ENCODE measurements at places on chromosomes 2 and 18.
A peak's percentile ranks its signal among the peaks of the same experiment; 100 is the strongest.

DNA sequence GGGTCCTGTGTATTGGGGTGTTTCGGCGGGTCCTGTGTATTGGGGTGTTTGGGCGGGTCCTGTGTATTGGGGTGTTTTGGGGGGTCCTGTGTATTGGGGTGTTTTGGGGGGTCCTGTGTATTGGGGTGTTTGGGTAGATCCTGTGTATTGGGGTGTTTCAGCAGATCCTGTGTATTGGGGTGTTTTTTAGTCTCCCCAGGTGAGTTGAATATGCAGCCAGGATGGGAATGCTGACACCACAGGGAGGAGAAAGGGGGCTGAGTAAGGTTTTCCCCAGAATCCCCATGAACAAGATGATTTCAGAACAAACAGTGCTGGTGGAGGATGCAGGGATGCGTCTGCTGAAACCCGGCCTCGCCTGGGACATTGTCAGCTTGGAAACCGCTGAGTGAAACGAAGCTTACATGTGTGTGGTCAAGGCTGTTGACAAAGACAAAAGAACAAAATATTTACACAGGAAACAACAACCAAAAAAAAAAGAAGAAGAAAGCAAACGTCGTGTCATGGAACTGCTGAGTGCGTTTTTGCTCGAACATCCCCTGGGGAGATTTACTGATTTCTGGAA, 88.5 kb upstream of the ODC1 start:
- H3K36me3 ChIP-seq: no peaks in the 10 kb centered on the region
- no peak overlapping the region for H3K27ac ChIP-seq
- no peaks in the 10 kb centered on the region for H3K4me1 ChIP-seq
- no peak overlapping the region for H3K4me3 ChIP-seq
- DNase-seq: no peak

- peaks cover 10% of the 10 kb centered on the region for H3K4me1 ChIP-seq
- no peak for DNase-seq
- H3K27me3 ChIP-seq: no peaks in the 10 kb centered on the region
- H3K27ac ChIP-seq: peak overlapping the region; percentile 6
- H3K36me3 ChIP-seq: no peaks in the 10 kb centered on the region
- H3K4me3 ChIP-seq: no peak overlapping the region
These were observed 16.1 kb upstream of the CREB1 start for GRCh38 chr2:207513551-207514257.

- DNase-seq: no peak
- no peaks in the 10 kb centered on the region for H3K4me1 ChIP-seq
- H3K4me3 ChIP-seq: no peak overlapping the region
- no peaks in the 10 kb centered on the region for H3K27me3 ChIP-seq
These were observed 408.2 kb downstream of the TSN start for GRCh38 chr2:122163617-122164016.

GRCh38 chr18:56389190-56389589, 249.2 kb downstream of the TXNL1 start:
- no peak overlapping the region for H3K27ac ChIP-seq
- H3K27me3 ChIP-seq: no peaks in the 10 kb centered on the region
- no peaks in the 10 kb centered on the region for H3K4me1 ChIP-seq
- no peaks in the 10 kb centered on the region for H3K36me3 ChIP-seq
- DNase-seq: no peak

DNA sequence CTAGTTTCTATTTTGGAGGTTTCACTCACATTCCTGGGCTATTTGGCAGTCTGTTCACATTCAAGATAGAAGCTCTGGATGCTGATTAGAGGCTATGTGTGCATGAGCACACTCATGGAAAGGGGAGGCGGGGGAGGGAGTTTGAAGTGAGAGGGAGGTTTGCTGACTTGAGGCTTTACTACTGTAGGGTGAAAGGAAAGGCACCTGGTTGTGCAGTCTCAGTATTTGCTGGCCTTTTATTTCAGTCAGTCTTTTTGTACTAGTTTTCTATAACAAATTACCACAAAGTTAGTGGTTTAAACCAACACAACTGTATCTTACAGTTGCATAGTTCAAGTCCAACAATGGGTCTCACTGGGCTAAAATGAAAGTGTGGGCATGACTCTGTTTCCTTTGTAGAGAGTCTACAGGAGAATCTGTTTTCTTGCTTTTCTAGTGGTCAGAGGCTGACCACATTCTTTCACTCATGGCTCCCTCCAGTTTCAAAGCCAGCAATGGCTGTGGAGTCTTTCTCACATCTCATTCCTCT, 47.7 kb upstream of the NR4A2 start:
- H3K27ac ChIP-seq: no peak overlapping the region
- no peaks in the 10 kb centered on the region for H3K36me3 ChIP-seq
- H3K4me1 ChIP-seq: peaks cover 7% of the 10 kb centered on the region
- peak; percentile 15 for DNase-seq

DNA sequence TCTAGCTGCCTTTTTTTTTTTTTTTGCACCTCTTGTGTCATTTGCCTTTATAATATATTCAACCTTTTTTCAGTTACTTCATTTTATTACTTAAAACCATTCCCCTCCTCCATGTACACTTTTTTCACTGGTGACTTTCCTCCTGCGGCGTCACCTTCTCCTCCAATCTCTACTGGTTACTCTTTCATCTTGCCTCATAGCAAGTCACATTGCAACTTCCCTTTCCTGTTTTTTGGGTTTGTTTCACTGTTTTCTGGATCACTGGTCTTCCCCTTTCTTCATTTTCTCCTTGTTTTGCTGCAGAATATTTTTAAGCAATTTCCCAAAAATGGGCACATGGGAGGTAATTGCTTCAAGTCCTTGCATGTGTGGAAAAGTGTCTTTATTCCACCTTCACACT, 37.7 kb upstream of the GPR155 start:
- H3K27ac ChIP-seq: no peak overlapping the region
- H3K4me3 ChIP-seq: no peak overlapping the region
- DNase-seq: no peak
- H3K27me3 ChIP-seq: no peaks in the 10 kb centered on the region

DNA sequence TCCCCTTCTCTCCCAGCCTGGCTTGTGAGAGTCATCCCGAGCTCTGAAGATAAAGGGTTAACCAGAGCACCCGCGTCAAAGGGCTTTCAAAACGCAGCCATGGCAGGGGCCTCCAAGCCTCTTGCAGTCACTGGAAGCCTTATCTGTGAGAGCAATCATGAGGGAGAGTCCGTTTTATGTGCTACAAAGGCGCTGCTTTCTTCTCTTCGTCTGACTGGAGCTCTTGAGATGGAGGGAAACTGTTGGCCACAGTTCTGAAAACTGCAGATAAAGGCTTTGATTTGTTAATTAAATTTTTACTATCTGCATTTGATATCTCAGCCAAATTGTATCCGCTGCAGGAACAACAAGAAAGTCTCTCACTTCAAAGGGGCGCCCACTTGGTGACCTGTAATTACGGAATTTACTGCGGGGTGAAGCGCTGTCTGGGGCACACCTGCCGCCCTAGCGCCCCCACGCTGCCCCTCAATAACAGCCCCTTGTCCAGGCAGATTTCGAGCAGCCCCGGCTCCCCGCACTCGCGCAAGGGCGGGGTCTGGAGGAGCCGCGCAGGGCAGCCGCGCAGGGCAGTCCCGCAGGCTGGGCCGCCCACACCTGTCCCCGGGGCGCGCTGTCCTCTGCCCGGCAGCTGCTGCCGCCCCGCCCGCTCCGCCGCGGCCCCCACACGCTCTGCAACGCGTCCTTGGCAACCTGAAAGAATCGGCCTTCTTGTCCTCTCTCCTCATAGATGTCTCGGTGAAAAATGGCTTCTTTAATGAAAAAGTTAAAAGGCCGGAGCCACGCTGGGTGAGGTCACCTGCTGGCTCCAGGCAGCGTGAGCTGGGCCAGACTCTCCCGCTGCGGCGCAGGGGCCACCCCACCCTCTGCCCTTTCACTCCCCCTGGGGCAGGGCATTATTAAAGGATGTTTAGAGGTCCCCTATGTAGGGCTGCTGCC, 217.9 kb downstream of the VAPA start:
- H3K4me3 ChIP-seq: peak overlapping the region; percentile 11
- H3K4me1 ChIP-seq: peaks cover 34% of the 10 kb centered on the region
- H3K27me3 ChIP-seq: no peaks in the 10 kb centered on the region
- no peak overlapping the region for H3K27ac ChIP-seq
- peak; percentile 17 for DNase-seq

GRCh38 chr2:177396703-177397460, 4.3 kb downstream of the AGPS start:
- no peak overlapping the region for H3K27ac ChIP-seq
- DNase-seq: no peak
- no peaks in the 10 kb centered on the region for H3K27me3 ChIP-seq
- no peak overlapping the region for H3K4me3 ChIP-seq
- H3K4me1 ChIP-seq: peaks cover 23% of the 10 kb centered on the region

GRCh38 chr2:198161151-198161550, 356.8 kb downstream of the PLCL1 start:
- H3K27me3 ChIP-seq: no peaks in the 10 kb centered on the region
- no peak for DNase-seq
- H3K4me3 ChIP-seq: no peak overlapping the region
- H3K36me3 ChIP-seq: no peaks in the 10 kb centered on the region
- H3K4me1 ChIP-seq: peaks cover 23% of the 10 kb centered on the region
- no peak overlapping the region for H3K27ac ChIP-seq

- H3K27ac ChIP-seq: no peak overlapping the region
- H3K36me3 ChIP-seq: no peaks in the 10 kb centered on the region
- DNase-seq: no peak
- peaks cover 77% of the 10 kb centered on the region for H3K27me3 ChIP-seq
- peaks cover 4% of the 10 kb centered on the region for H3K4me1 ChIP-seq
- peak overlapping the region; percentile 45 for H3K4me3 ChIP-seq
These were observed 660 bp upstream of the MBP start for GRCh38 chr18:77133051-77133834.

All from cardiac muscle cell (in vitro differentiated cells and primary cell).